Amniotic stem cell (primary cell): ENCODE measurements at places on chromosomes 7 and 10.

DNA sequence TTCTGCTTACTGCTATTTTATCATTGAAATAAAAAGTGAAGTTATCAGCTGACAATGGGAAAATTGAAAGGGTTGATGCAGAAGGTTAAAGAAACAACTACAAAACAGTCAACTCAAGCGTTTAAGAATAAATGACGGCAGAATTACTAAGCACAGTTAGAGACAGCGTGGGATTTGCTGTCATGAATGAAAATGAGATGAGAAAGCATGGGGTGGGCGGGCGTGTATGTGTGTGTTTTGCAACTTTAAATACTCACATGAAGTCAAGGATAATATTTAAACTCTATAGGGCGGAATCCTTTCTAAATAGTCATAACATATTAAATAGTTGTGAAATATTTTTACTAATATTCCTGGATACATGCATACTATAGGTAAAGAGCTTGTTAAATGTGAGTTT lies 450.8 kb downstream of the ETV1 start:
- DNase-seq: no peak

GRCh38 chr10:84613336-84614021 lies 285.1 kb downstream of the CCSER2 start:
- DNase-seq: no peak

DNA sequence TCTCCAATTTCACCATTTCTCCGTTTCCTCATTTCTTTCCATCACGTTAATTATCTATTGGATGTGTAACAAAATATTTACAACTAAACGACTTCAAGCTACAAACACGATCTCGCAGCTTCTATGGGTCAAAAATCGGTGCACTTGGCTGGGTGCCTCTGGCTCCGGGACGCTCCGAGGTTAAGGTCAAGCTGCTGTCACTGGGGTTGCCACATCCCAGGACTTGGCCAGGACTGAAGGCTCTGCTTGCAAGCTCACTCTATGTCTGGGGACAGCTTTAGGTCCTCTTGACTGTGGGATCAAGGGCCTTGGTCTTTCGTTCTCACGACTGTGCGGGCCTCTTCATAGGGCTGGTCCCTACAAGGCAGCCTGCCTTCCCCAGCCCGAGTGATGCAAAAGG lies 159.7 kb downstream of the CCDC3 start:
- DNase-seq: no peak

DNA sequence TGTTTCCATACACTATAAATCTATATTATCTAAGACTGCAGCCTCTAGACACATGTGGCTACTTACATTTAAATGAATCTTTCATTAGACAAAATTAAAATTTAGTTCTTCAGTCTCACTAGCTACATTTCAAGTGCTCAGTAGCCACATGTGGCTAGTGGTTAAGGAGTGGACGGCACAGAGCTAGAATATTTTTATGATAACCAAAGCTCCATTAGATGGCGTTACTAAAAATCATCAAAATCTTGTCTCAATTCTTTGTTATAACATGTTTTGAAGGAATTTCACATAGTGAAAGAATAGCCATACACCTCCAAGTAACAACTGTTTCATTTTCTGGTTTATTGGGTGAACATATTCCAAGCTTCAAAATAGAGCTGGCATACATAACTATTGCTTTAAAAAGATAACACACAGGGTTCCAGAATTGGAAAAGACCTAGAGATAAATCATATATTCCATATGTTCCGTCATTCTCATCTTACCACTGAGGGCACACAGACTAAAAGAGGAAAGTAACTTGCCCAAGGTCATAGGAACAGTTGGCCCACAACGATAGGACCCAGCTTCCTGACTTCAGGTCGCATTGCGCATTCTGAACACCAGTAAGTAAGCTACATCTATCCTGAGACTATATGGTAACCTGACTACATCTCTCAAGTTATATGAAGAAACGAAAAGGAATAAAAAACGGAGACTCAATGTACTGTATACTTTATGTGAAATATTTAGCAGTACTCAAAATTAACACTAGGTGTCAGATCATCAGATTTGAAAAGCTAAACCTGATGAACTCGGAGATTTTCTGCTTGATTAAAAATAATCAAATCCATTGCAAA lies 66.6 kb downstream of the CAV1 start:
- peak; percentile 34 for DNase-seq

DNA sequence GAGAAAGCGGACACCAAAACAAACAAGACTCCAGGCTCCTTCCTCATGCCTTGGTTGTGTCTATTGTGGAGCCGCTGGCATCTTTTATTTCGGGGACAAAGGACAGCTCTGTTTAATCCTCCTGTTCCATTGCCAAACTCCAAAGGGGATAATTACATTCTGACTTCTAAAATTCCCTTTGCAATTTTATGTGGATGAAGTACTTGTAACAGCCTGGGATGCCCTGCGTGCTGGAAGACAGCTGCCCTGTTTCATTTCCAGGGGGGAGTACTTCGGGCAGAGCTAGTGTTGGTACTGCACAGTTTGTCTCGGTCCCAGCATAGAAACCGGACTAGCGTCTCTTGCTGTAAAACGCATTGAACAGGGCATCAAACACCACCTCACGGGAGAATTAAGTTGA lies 90.9 kb downstream of the BAMBI start:
- DNase-seq: no peak

DNA sequence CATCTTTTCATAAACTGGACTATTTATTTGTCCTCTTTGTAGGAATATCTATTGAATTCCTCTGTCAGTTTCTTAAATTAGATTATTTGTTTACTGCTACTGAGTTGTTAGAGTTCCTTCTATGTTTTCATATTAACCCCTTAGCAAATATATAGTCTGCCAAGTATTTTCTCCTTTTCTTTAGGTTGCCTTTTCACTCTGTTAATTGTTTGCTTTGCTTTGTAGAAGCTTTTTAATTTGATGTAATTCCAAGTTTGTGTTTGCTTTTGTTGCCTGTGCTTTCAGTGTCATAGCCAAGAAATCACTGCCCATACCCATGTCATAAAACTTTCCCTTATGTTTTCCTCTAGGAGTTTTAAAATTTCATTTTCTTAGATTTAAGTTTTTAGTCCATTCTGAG lies 256.2 kb upstream of the SEMA3A start:
- no peak for DNase-seq
